ENCODE measurements at places on chromosomes 13 and 19.

GRCh38 chr19:33311326-33311682 is 9.0 kb upstream of the CEBPA start:
- DNase-seq, result no peak

DNA sequence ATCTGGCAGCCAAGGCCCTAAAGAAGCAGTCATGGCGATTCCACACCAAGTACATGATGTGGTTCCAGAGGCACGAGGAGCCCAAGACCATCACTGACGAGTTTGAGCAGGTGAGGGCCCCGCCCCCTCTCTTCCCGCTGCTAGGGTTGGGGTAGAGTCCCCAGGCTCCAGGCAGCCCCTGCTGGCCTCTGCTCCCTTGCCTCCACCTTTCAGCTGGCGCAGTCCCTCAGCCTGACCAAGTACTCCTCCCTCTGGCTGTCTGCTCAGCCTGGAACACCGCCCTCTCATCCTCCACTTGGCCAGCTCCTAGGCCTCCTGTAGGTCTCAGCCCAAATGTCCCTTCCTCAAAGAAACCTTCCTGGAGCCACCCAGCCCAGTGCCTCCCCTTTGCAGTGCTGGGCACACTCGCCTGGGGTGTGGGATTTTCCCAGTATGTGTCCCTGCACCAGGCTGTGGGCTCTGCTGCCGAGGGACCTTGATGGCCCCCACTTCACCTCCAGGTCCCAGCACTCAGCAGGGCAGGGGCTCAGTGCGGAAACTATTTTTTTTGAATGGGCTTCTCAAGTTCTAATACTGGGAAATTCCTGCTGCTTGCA is 5.7 kb downstream of the LENG1 start:
- DNase-seq, result no peak

GRCh38 chr13:38073931-38074330 is 204.4 kb upstream of the TRPC4 start:
- DNase-seq, result no peak

DNA sequence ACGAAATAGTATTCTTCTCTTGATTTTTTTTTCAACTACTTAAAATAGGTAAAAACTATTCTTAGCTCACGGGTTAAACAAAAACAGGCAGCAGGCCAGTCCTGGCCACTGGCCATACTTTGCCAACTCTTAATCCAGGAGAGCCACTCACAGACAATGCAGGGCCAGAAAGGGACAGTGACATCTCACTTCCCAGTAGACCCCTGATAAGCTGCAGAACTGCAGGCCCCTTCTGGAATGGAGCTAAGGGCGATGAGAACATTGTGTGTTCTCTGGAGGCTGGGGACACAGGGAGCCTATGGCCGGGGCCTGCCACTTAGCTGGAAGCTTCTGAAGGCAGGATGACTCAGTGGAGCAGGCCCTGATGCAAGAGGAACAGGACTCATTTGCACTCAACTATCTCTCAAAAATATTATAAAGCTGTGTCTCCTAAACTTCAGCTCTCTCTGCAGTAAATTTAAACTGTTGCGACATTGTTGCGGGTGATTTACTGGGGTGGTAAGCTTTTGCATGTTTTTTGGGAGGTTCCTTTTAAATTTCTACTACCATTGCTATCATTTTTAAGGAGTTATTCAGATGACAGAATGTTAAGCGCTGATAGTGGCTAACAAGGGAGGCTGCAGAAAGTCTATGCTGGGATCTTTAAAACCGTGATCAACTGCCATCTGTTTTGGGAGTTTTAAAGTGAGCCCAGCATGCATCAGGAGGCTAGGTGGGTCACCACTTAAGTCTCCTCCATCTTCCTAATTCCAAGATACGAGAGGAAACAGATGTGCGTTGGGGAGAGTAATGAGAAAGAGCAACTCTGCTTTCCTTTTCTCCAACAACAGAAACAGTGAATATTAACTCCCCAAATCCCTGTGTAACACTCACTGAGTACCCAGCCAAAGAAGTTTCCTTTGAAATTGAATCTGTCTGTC is 33.2 kb upstream of the KATNAL1 start:
- DNase-seq, result peak; percentile 82

GRCh38 chr19:37413313-37414084 is 42.6 kb downstream of the ZNF527 start:
- DNase-seq, result peak; percentile 8

- peak; percentile 77 for DNase-seq
Measured at GRCh38 chr19:751501-752341, 809 bp downstream of the MISP start.

DNA sequence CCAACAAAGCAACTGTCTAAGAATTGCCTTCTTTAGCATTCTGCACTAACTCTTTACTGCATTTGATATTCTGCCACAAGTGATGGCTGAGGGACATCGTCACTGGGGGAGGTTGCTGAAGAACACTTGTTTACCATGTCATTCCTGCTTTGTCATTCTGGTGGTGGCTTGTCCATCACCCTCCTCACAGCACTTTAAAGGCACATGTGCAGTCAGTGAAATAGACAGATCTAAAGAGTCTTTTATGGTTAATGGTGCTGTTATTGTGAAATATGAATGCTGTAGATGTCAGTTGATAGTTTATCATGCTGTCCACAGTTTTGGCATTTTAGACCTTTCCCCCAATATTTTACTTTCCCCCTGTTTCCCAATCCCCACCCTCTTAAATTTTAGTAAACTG is 120.9 kb upstream of the TSC22D1 start:
- DNase-seq, result no peak

DNA sequence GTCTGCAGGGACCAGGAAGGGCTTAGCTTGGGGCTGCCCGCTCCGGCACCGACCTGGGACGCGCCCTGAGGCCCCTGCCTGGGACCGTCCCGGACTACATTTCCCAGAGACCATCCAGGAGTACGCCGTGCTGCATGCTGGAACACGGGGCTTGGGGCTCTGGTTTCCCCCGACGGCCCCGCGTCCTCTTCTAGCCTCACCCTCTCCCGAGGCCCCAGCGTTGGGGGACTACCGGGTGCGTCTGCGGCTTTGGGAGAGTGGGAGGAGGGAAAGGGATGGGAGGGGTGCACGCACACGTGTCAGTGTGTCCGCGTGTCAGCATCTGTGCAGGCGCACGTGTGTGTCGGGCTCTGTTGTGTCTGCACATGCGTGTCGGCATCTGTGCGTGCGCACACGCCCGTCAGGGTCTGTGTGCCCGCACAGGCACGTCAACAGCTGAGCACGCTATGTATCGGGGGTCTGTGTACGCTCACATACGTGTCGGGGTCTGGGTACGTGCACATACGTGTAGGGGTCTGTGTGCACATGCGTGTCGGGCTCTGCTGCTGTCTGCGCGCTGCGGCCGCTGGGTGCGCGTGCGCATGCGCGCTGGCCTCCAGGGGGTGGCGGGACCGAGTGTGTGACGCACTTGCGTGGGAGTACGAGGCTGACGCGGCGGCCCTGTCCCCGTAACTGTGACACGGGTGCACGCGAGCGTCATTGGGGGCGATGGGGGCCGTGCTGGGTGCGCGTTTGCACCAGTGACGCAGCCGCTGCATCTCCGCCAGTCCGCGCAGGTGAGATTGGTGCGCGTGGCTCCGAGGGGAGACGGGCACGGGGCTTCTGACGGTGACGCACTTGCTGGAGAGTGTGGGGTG is at the start of gene ZNF331:
ZNF331 (plus strand) TSS at position 625 of the 857 bp plus-strand sequence. CDS start 31,232 bp downstream, outside the sequence.
- peak; percentile 64 for DNase-seq

- no peak for DNase-seq
Measured at GRCh38 chr13:39414339-39414738, 188.7 kb downstream of the LHFPL6 start.

DNA sequence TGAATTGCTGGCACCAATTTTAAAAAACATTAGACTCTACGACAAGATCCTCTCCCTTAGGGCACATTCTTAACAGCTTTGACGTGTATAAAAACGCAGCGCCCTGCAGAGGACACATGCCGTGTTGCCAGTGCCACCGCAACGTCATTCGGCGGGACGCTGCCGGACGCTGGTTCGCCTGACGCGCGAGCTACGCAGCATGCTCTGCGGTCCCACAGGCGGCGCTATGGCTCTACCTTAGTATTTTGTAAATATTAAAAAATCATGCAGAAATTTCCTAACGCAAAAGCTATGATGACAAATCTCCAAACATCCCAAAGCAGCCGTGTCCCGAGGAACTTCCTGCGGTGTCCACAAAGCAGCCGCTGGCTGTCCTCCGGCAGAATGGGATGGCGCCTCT is 4.2 kb upstream of the ADPRHL1 start:
- DNase-seq, result peak; percentile 11

DNA sequence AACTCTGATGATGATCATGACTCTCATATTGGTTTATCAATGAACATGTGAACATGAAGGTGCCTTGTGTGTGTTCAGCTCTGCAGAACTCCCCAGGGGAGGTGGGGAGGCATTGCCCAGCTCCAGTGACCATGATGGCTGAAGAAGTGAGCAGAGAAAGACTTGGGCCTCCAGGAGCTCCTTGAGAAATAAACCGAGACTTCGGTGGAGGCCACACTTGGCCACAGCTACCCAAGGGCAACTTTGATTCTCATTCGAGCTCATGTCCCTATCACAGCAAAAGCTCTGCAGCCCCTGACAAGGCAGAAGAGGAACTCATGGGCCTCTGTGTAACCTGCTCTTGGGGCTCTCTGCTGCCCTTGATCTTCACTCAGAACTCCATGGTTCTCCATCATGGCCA is 44.1 kb upstream of the ZNF536 start:
- DNase-seq, result no peak

GRCh38 chr19:8545743-8546142 is 31.5 kb downstream of the MYO1F start:
- DNase-seq, result no peak

GRCh38 chr19:12647490-12648071 is 19.0 kb downstream of the MAN2B1 start:
- peak; percentile 51 for DNase-seq

GRCh38 chr13:22549126-22549525 is 631.7 kb upstream of the SGCG start:
- DNase-seq, result no peak

GRCh38 chr19:1417145-1417544 is 9.8 kb downstream of the DAZAP1 start:
- DNase-seq, result peak; percentile 88

DNA sequence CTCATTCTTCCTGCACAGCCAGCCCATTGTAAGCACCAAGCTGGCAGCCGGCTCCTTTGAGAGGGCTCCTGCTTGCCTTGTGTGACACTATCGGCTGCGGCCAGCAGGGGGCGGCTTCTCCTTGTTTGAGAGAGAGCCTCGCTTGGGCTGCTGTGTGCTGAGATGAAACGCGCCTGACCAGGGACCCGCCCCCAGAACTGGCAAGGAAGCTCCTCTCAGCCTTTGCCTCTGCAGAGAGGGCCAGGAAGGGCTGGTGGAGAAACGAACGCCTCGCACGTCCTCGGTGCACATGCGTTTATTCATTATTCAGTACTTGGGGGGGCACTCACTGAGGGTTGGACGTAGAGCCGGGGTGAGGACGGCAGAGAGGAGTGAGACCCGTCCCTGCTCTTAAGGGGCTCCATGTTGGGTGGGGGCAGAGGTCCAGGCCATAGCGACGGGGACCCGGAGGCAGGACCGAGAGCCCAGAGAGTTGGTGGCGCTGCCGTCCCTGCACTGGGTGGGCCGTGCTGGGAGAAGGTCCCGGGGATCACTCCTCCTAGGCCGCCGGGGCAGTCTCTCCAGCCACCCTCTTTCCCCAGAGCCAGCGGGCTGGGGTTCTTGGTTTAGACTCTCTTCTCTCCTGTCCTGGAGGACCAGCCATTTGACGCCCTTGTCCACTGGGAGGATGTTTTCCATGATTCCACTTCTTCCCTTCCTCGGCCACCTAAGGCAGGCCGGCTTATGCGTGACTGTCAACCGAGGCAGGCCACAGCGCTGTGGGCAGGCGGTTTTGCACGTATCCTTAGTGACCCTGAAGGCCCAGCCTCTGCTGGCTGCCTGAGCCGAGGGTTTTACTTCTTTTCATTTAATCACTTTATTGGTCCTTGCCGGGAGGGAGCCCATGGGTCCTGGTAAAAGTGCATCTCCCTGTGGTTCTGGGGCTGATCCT is 174.5 kb downstream of the KATNAL1 start:
- peak; percentile 96 for DNase-seq

DNA sequence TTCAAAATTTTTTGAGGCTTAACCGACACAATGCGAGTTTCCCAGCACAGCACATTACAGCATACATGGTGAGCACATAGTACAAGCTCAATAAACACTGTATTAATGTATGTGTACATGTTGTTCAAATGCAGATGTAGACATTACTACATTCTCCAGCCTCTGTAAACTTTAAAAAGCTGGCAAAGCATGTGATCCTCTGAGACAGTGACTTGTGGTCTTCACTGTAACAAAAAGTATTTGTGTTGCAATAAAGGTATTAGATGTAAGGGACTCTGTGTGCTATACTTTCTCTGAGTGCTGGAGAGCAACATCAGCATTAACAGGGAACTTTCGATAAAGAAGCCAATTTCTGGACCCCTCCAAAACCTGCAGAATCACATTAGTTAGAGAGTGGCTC is 46.4 kb upstream of the ZNF254 start:
- DNase-seq, result peak; percentile 41

DNA sequence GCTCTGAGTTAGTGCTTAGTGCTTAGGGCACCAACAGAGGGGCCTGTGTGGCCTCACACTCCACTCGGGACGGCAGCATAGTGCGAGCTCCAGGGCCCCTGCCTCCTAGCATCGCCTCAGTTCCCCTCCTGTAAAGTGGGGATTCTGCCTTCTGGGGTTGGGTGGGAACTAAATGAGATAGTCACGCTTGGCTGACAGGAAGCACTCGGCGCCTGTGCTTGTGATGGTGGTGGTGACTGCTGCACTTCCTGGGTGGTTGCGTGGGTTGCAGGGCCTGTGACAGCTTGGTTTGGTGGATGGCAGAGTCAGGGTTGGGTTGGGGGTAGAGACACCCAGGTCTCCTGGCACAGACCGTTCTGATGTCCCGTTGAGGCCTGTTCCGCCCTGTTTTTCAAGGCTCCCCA is 7.7 kb downstream of the PLEKHF1 start:
- no peak for DNase-seq

GRCh38 chr19:2336528-2337328 is 8.2 kb downstream of the SPPL2B start:
- no peak for DNase-seq

DNA sequence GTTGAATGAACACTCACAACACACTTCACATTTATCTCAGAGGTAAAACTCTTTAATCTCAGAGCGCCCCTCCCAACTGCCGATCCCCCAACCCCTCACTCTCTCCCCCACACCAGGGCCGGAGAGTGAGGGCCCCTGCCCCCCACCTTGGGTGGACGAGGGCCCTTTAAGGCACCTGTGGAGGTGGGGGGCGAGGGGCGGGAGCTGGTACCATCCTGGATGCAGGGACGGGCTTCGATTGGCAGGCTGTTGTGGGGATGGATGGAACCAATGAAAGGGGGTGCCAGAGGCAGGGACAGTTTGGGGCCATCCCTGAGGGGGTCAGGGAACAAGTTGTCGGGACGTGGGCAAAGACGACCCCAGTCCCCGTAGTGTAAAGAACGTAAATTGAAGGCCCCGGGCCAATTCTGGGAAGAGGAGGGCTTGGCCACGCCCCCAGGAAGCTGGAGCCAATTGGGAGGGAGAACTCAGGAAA is 1.7 kb upstream of the PNKP start:
- no peak for DNase-seq

GRCh38 chr19:50224986-50225747 is 21.7 kb downstream of the MYH14 start:
- no peak for DNase-seq

Measured in choroid plexus epithelial cell (primary cell).